ENCODE measurements at places on chromosomes 7 and 10. TPM values are rescaled to one million over a fixed set of nuclear protein-coding genes. Genes with fewer than 3 reads are reported as not detected.

ZNF777 gene
- 12.5 TPM for total RNA-seq

GRCh38 chr10:59173414-59173813 is 3.0 kb upstream of the PHYHIPL start:
- peaks cover 20% of the 10 kb centered on the region for H3K27me3 ChIP-seq
- no peaks in the 10 kb centered on the region for H3K36me3 ChIP-seq
- H3K4me1 ChIP-seq, result peaks cover 3% of the 10 kb centered on the region
- no peak overlapping the region for H3K27ac ChIP-seq

DNA sequence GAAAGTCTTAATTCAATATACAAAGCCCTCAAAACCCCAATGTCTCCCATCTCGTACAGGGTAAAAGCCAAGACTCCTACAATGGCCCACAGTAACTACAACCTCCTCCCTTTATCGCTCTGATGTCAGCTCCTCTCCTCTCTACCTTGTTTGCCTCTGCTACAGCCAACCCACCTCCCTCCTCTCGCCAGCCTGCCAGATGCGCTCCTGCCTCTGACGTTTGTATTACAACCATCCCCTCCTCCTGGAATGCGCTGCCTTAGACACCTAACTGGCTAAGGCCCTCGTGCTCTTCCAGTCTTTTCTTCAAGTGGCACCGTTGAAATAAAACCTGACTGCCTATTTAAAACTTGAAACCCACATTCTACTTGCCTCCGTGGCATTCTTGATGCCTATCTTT is 115.3 kb upstream of the MYO3A start:
- H3K36me3 ChIP-seq, result no peaks in the 10 kb centered on the region
- no peak overlapping the region for H3K4me3 ChIP-seq
- peaks cover 5% of the 10 kb centered on the region for H3K4me1 ChIP-seq

DNA sequence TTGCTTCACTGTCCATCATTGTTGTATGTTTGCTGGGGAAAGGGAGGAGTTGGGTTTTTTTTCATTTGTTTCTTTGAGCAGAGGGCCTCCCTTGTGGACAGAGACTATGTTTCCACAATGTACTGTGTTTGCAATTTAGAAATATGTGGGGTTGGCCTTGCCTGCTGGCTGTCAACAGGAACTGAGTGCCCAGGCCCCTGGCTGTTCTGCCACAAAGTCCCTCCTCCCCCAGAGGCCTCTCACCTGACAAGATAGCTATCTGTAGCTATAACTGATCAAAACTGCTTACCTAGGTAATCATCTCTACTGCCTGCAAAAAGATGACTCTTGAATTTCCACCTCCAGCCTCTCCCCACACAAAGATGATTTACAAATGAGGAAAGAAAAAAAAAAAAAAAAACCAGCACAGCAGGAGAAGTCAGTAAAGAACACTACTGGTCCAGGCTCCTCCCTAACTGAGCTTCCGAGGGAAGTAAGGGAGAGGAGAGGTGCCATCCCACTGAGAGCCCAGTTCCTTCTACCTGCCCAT is 121.8 kb downstream of the SGMS1 start:
- peaks cover 9% of the 10 kb centered on the region for H3K36me3 ChIP-seq
- H3K4me3 ChIP-seq, result no peak overlapping the region
- H3K27me3 ChIP-seq, result no peaks in the 10 kb centered on the region
- H3K27ac ChIP-seq, result peak overlapping the region; percentile 80
- peaks cover 72% of the 10 kb centered on the region for H3K4me1 ChIP-seq

DNA sequence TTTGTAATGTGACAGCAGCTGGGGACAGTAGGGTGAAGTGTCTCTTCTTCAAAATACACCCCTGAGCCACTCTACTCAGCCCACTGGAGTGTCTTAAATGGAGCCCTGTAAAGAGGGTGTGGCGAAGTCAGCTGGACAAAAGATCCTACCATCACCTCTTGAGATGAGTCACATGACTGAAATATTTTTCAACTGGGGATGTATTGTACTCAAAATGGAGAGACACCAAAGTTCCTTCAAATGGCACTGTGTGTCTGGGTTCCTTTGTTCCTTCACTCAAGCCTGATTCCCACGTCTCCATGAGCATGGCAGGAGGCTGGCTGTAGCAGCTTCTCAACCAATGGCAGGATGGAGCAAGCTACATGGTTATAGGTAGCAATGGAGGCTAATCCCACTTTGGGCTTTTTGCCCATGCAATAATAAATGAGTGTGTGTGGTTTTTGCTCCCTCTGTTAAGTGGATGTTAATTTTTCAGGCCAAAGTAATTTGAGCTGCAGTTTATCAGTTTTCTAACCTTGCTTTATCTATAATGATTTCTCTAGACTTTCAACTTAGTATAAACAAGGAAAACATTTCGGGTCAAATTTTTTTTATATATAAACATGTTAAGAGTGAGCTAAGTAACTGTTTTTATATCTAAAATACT is 68.2 kb downstream of the CLEC2L start:
- no peaks in the 10 kb centered on the region for H3K27me3 ChIP-seq
- DNase-seq, result no peak
- H3K27ac ChIP-seq, result no peak overlapping the region
- H3K4me1 ChIP-seq, result peaks cover 4% of the 10 kb centered on the region
- H3K36me3 ChIP-seq, result peaks cover 26% of the 10 kb centered on the region

- peak; percentile 94 for DNase-seq
- H3K4me1 ChIP-seq, result peaks cover 56% of the 10 kb centered on the region
- no peaks in the 10 kb centered on the region for H3K27me3 ChIP-seq
- peaks cover 24% of the 10 kb centered on the region for H3K36me3 ChIP-seq
Measured at GRCh38 chr10:110872145-110872983, 636 bp downstream of the PDCD4 start.

- H3K36me3 ChIP-seq, result no peaks in the 10 kb centered on the region
- H3K27ac ChIP-seq, result no peak overlapping the region
- peak; percentile 54 for DNase-seq
- H3K4me1 ChIP-seq, result no peaks in the 10 kb centered on the region
- H3K4me3 ChIP-seq, result no peak overlapping the region
Measured at GRCh38 chr7:130151591-130152492, 53.4 kb downstream of the TMEM209 start.

- DNase-seq, result peak; percentile 42
- H3K4me1 ChIP-seq, result peaks cover 9% of the 10 kb centered on the region
- H3K36me3 ChIP-seq, result no peaks in the 10 kb centered on the region
- H3K27me3 ChIP-seq, result peaks cover 10% of the 10 kb centered on the region
- no peak overlapping the region for H3K27ac ChIP-seq
Measured at GRCh38 chr7:86926732-86927131, 132.7 kb downstream of the ELAPOR2 start.

DNA sequence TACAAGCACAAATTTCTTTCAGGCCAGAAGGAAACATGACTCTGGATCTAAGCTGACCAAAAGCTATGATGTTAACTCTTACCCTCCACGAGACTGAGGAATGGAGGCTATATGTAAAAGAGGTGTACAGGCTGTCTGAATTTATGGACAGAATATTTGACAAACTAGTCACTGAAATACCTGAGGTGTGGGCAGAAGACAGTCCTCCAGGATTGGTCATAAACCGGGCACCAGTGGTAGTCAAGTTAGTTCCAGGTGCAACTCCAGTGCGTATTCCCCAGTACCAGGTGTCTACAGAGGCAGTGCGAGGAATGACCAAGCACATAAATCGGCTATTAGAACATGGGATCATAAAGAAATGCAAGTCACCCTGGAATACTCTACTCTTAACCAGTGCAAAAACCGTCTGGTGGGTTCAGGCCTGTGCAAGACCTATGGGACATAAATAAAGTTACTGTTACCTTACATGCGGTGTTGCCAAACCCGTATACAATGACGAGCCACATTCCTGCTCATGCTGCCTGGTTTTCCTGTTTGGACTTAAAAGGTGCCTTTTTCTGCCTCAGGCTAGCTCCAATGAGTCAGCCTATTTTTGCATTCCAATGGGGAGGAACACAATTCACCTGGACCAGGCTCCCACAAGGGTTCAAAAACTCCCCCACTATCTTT is 6.7 kb upstream of the CYREN start:
- no peak for DNase-seq
- no peak overlapping the region for H3K4me3 ChIP-seq
- peaks cover 17% of the 10 kb centered on the region for H3K36me3 ChIP-seq
- peaks cover 4% of the 10 kb centered on the region for H3K4me1 ChIP-seq
- H3K27me3 ChIP-seq, result no peaks in the 10 kb centered on the region

- no peak overlapping the region for H3K27ac ChIP-seq
- H3K27me3 ChIP-seq, result peaks cover 1% of the 10 kb centered on the region
- no peak overlapping the region for H3K4me3 ChIP-seq
Measured at GRCh38 chr7:148114804-148115203, 475.8 kb upstream of the C7orf33 start.

DNA sequence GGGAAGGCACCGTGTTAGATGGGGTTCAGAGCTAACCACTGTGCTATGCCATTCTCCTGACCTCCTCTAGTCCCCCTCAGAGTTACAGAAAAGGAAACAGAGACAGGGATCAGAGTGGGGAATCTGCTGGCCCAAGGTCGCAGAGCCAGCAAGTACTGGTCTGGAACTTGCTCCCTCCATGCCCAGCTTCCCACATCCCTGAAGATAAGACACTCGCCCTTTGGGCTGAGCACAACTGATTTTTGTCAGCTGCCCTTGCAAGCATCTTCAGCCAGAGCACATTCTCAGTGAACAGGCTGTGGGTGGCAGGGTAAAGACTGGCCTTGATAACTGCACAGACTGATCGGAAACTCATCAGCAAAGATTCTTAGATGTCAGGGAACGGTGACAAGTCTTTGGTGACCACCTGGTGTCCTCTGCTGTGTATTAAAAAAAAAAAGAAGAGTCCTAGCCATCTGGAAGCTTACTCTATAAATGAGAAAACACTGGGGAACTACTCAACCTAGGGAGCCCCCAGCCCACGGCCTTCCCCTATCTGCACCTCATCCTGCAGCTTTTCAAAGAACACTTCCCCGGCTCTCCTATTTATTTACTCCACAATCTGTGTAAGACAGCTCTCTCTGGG is 1.3 kb upstream of the SORBS1 start:
- no peaks in the 10 kb centered on the region for H3K36me3 ChIP-seq
- no peak overlapping the region for H3K27ac ChIP-seq
- peaks cover 10% of the 10 kb centered on the region for H3K27me3 ChIP-seq
- H3K4me3 ChIP-seq, result no peak overlapping the region
- peaks cover 7% of the 10 kb centered on the region for H3K4me1 ChIP-seq

GRCh38 chr7:159093351-159093971 is 51.2 kb downstream of the VIPR2 start:
- no peaks in the 10 kb centered on the region for H3K4me1 ChIP-seq
- H3K27ac ChIP-seq, result no peak overlapping the region
- DNase-seq, result no peak
- H3K36me3 ChIP-seq, result no peaks in the 10 kb centered on the region
- no peak overlapping the region for H3K4me3 ChIP-seq

DNA sequence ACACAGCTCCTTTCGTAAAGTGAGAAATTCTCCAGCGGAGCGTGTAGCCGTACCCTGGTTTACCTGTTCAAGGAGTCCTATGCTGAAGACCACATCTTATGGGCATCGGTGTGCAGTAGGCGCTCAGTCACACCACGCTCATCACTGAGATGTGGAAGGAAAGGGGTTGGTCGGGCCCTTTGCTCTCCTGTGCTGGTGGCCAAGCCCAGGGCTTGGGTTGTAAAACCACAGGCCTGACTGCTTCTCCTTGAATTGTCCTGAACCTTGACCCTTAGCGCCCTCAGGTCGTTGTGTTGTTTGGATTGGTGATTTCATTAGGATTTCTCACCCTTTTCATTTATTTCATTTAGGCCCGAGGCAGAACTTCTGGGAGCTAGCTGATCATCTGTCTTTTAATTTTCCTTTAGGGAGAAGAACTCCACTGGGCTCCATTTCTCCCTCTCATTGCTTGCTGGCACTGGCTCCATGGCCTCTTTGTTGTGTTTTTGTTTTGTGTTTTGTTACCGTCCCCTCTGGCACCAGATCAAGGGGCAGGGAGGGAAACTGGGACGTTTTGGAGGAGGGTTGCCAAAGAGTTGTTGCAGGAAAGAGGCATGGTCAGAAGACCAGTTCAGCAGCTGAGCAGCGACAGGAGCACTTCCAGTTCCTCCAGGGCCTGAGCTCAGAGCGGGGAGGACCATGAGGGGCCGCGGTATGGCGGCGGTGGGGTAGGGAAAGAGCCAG is 511.4 kb upstream of the GALNT17 start:
- H3K36me3 ChIP-seq, result no peaks in the 10 kb centered on the region
- DNase-seq, result no peak
- H3K27me3 ChIP-seq, result no peaks in the 10 kb centered on the region
- H3K27ac ChIP-seq, result no peak overlapping the region
- H3K4me3 ChIP-seq, result no peak overlapping the region

- H3K4me3 ChIP-seq, result no peak overlapping the region
- no peak for DNase-seq
- H3K4me1 ChIP-seq, result no peaks in the 10 kb centered on the region
- no peaks in the 10 kb centered on the region for H3K27me3 ChIP-seq
Measured at GRCh38 chr10:71237843-71238623, 25.7 kb downstream of the UNC5B start.

GRCh38 chr7:128003787-128004186 is 27.4 kb downstream of the LRRC4 start:
- peaks cover 13% of the 10 kb centered on the region for H3K4me1 ChIP-seq
- H3K27me3 ChIP-seq, result no peaks in the 10 kb centered on the region
- H3K36me3 ChIP-seq, result peaks cover 8% of the 10 kb centered on the region
- DNase-seq, result peak; percentile 5
- H3K4me3 ChIP-seq, result no peak overlapping the region

DNA sequence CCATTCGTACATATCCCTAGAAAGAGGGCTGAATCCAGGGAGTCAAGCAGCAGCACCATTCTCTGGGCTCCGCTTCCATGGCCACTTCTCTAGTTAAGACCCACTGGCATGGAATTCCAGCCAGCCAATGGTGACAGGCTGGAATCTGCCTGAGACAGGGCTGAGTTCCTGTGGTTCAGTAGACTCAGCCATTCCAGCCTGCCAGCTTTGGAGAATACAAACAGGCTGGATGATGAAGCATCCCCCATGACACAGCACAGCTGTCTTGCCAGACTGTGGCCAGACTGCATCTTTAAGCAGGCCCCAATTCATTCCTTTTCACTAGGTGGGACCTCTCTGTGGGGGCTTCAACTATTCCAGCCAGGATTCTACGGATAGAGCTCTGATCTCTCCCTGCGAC is 329.6 kb downstream of the XPNPEP1 start:
- H3K27ac ChIP-seq, result no peak overlapping the region
- no peak for DNase-seq
- no peak overlapping the region for H3K4me3 ChIP-seq
- no peaks in the 10 kb centered on the region for H3K4me1 ChIP-seq

GRCh38 chr10:125102246-125102645 is 58.1 kb downstream of the CTBP2 start:
- no peak for DNase-seq
- no peak overlapping the region for H3K27ac ChIP-seq
- no peaks in the 10 kb centered on the region for H3K4me1 ChIP-seq
- no peak overlapping the region for H3K4me3 ChIP-seq

All from activated CD8-positive, alpha-beta T cell treated with anti-CD3 and anti-CD28 coated beads for 36 hours (primary cell).